ENCODE measurements at places on chromosomes 6 and 20.

GRCh38 chr6:85865420-85866369 is 223.0 kb upstream of the SYNCRIP start:
- no peak for DNase-seq

- no peak for DNase-seq
Measured at GRCh38 chr6:18485660-18486435, 98.7 kb downstream of the RNF144B start.

DNA sequence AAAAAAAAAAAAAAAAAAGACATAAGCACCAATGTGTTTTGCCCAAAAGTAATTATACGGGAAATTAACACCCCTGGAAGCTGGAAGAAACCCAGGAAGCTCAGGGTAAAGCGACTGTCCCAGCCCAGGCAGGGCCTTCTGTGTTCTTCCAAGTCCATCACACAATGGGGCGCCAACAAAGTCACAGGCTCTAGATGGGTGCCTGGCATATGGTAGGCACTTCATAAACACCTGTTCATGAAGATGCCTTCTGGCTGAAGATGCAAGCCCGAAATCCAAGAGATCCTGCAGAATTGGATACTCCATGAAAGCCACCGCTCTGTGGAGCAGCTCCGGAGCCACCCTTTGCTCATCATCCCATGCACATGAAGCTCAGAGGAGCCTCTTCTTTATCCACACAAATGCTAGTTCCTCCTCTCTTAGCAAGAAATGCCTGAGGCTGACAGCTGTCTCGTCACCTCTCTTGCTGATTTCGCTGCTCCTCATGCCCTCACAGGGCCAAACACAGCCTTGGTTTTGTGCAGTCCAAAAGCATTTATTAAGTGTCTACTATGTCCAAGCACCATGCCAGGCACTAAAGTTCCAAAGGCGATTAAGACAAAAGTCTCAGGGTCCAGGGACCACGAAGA is 76.6 kb downstream of the TRERF1 start:
- DNase-seq: no peak

DNA sequence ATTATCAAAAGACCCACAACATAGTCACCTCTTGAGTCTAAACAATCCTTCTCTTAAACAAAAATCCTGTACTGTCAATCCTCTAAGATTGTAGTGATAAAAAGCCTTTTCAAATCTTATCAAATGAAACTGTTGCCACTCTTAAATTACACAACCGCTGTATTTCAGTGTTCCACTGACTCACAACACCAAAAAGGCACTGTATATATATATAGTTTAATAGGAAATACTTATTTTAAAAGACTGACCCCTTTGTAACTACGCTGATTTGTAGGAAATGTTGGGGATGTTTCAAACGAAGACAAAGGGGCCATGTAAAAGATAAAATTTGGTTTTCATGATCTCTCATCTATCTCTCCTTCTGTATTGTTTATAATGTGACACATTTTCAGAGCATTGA is 14.1 kb downstream of the CPNE1 start:
- DNase-seq: no peak

DNA sequence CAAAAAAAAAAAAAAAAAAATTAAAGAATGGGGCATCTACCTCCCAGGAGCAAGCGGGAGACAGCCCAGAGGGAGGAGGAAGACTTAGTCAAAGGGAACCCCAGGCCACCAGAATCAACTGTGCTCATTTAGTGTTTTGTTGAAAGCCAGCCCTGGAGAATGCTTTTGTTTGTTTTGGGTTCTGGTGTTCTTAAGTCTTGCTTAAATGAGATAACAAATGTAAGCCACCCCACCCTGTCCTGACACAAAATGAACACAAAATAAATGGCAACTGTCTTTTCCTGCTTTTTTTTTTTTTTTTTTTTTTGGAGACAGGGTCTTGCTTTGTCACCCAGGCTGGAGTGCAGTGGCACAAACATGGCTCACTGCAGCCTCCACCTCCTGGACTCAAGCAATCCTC is 165.0 kb upstream of the JARID2 start:
- DNase-seq: no peak

GRCh38 chr6:49923826-49924225 is 40.1 kb downstream of the DEFB114 start:
- DNase-seq: no peak

DNA sequence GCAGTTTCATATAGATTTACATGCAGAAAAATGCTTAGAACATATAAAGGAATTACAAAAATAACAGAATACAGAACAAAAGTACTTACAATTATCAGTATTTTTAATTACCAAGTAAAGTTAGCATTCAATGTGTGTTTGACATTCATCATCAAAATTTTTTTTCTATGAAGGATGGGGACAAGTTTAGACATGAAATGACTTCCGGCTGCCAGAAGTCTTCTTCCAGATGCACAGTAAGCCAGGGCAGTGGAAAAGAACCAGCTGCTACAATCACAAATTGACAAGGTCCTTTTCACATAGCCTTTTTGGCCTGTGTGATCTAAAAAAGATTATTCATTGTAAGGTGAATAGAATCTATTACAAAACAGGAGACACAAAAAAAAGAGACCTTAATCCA is 73.8 kb downstream of the HUS1B start:
- no peak for DNase-seq

- no peak for DNase-seq
Measured at GRCh38 chr6:30781743-30782424, 37.5 kb upstream of the IER3 start.
